ENCODE measurements at places on chromosomes 5 and 9.

DNA sequence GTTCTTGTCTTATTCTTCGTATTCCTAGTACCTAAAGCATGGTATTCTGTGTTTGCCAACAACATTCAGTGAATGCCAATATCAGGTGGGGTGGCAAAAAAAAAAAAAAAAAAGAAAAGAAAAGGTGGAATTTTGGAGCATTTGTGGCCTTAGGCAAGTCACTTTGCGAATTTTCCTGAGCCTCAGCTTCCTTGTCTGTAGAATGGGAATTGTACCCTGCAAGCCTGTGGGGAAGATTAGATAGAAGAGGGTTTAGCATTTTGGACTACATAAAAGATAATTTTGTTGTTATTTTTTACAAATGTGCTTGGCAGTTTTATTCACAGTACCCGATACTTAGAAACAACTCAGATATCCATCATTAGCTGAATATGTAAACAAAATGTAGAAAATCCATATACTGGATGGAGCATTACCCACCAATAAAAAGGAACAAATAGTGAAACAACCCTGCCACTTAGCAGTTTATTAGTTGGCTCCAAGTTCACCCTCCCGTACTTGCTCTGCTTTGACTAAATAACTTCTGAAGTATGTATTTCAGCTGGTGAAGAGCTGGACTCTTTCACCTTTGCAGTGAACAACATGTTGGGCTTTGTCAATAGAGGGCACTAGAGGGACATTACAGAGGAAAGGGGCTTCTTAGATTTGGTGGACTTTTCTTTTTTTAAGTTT, 13.6 kb downstream of the UBE2D2 start:
- H3K27ac ChIP-seq, result no peak overlapping the region
- no peaks in the 10 kb centered on the region for H3K36me3 ChIP-seq
- H3K27me3 ChIP-seq, result no peaks in the 10 kb centered on the region
- no peak overlapping the region for H3K4me3 ChIP-seq

DNA sequence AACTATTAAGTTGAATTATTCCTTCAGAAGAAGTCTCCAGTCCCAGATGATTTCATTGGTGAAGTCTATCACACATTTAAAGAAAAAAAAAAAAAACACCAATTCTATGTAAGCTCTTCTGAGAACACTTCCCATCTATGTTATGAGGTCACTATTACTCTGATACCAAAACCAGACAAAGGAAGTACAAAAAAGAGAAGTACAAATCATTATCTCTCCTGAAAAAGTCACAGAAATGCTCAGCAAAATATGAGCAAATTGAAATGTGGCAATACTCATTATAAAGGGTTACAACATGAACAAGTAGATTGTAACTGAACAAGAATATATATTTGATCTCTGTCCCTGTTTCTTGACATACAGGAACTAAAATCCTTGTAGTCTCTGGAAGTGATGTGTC, 280.4 kb downstream of the TLE1 start:
- no peaks in the 10 kb centered on the region for H3K27me3 ChIP-seq
- H3K27ac ChIP-seq, result no peak overlapping the region
- no peaks in the 10 kb centered on the region for H3K36me3 ChIP-seq
- H3K4me3 ChIP-seq, result no peak overlapping the region
- H3K4me1 ChIP-seq, result no peaks in the 10 kb centered on the region

- H3K4me1 ChIP-seq, result no peaks in the 10 kb centered on the region
- H3K27me3 ChIP-seq, result no peaks in the 10 kb centered on the region
- DNase-seq, result no peak
- no peak overlapping the region for H3K27ac ChIP-seq
- no peak overlapping the region for H3K4me3 ChIP-seq
Observed at GRCh38 chr5:14915291-14915952, 43.8 kb upstream of the ANKH start.

DNA sequence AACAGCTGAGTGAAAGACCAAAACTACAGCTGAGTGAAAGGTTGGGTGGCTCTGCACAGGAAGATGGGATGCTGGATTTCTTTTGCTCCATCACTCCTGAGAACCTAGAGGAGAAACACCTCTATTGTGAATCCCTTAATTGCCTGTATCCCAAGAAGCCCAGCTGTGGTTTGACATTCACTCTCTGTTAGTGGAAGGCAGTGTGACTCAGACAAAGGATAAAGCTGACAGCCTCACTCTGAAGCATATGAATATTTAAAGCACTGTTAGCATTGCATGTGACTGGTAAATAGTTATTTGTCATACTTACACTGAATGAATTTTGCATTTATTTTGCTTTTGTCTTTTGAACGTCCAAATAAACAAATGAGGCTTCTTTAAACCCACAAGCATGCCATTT, 367.1 kb upstream of the RIOK2 start:
- no peaks in the 10 kb centered on the region for H3K4me1 ChIP-seq
- H3K4me3 ChIP-seq, result no peak overlapping the region
- no peak for DNase-seq

GRCh38 chr5:93704996-93705395, 36.4 kb downstream of the POU5F2 start:
- H3K27ac ChIP-seq, result no peak overlapping the region
- DNase-seq, result no peak
- no peaks in the 10 kb centered on the region for H3K27me3 ChIP-seq
- no peaks in the 10 kb centered on the region for H3K36me3 ChIP-seq

DNA sequence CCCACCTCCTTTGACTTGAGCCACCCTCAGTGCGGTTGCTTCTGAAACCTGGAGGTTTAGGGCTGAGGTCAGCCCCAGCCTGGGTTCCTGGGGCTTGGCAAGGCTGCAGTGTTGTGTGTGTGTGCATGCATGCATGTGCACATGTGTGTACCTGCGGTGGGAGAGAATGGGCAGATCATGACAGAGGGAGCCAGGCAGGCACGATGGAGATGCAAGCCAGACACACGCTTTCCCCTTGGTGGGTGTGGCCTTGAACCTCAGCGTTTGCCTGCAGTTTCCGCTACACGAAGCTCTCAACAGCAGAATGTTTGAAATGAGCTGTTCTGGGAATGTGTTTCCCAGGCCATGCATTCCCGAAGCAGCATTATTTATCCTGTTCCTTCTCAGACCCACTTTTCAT, 65.9 kb upstream of the RAPGEF1 start:
- H3K4me1 ChIP-seq, result no peaks in the 10 kb centered on the region
- no peak for DNase-seq
- no peaks in the 10 kb centered on the region for H3K27me3 ChIP-seq
- no peak overlapping the region for H3K4me3 ChIP-seq
- H3K36me3 ChIP-seq, result no peaks in the 10 kb centered on the region

DNA sequence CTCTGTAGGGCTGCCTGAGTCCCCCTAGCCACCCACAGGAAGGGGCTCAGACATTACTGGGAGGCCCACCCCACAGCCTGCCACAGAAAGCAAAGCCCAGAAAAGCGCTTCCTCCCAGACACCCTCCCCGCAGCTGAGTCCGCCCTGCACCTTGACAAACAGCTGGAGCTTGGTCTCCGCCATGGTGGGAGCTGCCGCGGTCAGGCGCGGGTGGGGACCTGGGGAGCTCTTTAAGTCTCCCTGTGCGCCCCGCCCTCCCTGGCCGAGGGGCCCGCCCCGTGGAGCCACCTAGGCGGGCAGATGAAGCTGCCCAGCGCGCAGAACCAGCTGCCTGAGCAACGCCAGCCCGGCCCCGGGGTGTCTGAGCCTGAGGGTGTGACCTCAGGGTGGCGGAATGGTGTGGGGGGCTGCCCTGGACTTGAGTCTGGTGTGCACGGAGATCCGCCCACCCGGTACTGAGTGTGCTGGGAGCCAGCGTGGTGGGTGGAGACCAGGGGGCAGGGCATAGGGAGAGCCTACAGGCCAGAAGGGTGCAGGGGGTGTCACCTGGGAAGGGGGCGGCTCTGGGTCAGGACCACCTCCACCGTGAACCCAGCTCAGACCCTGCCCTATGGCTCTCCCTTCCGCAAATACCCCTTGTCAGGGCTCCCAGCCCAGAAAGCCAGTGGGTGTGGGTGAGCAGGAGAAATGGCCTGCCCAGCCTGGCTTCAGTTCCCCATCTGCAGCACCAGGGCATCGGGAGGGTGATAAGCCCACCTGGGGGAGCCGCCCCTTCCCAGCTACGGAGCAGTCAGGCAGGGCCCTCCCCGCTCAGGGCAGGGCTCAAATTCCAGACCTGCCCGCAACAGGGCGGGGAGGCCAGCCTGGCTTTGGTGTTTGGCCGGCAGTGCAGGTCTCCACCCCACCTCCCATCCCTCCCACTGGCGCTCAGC, at the start of gene CLIC3:
Gene CLIC3, minus strand, starts transcription at position 208 of the 932 bp plus-strand sequence. Its CDS starts 25 bp downstream, at position 183.
- peaks cover 5% of the 10 kb centered on the region for H3K36me3 ChIP-seq
- DNase-seq, result peak; percentile 75
- no peak within 1 kb of the TSS for H3K4me3 ChIP-seq
- peaks cover 10% of the 10 kb centered on the region for H3K4me1 ChIP-seq
- no peak within 1 kb of the TSS for H3K27ac ChIP-seq
- no peaks in the 10 kb centered on the region for H3K27me3 ChIP-seq

- DNase-seq, result no peak
- H3K36me3 ChIP-seq, result peaks cover 8% of the 10 kb centered on the region
- no peak overlapping the region for H3K27ac ChIP-seq
- no peaks in the 10 kb centered on the region for H3K27me3 ChIP-seq
- H3K4me1 ChIP-seq, result no peaks in the 10 kb centered on the region
Observed at GRCh38 chr5:87398981-87399614, 13.6 kb downstream of the CCNH start.

DNA sequence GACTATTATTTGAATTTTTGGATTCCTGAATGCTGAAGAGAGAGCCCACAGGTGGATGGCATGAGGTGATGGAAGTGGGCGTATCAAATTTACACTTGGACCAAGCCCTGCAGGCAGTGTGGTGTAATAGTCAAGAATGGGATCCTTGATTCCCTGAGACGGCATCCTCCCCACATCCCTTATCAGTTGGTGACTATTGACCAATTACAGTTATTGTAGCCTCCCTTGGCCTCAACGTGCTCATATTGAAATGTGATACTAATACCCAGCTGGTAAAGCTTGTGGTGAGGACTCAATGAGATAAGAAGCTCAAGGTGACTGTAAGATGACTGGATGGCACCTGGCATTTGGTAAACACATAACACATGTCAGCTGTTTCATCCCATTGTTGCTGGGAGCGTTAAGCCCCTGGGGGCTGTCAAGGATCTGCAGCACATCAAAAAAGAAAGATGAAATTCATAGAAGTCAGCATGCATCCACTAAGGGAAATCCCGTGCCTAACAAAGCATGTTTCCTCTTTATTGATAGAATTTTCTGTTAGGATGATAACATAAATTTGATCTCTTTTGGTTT, 65.6 kb upstream of the IRX2 start:
- no peak for DNase-seq
- H3K27me3 ChIP-seq, result no peaks in the 10 kb centered on the region
- H3K27ac ChIP-seq, result no peak overlapping the region
- no peaks in the 10 kb centered on the region for H3K36me3 ChIP-seq

DNA sequence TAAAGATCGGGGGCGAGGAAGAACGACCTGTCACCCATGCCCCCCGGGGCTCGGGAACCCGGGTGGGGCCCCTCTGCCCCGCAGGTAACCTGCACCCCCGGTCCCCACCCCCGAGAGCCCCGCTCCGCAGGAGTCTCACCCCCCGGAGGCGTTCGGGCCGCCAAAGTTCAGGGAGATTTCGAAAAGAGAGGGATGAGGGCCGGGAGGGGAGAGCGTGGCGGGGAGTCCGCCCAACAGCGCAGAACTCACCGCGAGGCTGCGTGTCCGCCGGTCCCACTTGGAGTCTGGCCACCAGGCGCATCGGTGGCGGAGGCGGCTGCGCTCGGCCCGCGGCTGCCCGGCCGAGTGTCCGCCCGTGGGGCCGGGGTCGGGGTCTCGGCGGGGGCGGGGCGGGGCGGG, at the start of gene PHF19:
Gene PHF19, minus strand, starts transcription at position 347 of the 399 bp plus-strand sequence. CDS start 2,447 bp downstream, outside the sequence.
- peak; percentile 85 for DNase-seq
- H3K36me3 ChIP-seq, result no peaks in the 10 kb centered on the region
- H3K27ac ChIP-seq, result peak within 1 kb of the TSS; percentile 67
- no peaks in the 10 kb centered on the region for H3K27me3 ChIP-seq
- H3K4me3 ChIP-seq, result peak within 1 kb of the TSS; percentile 66

DNA sequence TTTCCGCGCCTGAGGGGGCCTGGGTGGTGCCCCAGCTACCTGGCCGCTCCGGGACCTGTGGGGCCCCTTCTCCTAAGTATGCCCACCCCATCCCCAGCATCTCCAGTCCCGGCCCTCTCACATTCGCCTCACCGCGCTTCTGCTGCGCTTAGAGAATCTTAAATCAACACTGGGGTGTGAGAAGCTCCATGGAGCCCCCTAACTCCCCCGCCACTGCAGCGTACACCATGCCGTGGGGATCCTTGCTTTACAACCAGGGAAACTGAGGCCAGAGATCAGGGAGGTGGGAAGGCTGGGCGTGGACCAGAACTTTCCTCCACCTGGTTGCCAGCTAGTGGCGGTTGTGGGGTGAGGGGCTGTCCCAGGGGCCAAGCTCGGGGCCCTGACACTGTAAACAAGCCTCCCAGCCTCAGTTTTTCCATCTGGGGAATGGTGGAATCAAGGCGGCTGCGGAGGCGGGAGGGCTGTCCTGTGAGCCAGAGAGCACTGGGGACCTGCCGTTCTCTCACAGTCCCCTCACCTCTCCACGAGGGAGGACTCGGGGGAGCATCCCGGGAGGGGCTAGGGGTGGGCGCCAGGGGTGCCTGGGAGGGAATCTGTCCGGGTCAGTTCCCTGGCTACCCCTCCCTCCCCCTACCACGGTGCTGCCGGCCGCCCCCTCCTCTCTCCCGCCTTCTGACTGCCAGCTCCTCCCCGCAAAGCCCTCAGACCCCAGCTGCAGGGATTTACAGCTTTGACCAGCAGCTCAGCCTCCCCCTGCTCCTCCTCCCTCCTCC, 161.2 kb downstream of the C9orf50 start:
- no peaks in the 10 kb centered on the region for H3K27me3 ChIP-seq
- no peak overlapping the region for H3K4me3 ChIP-seq
- H3K36me3 ChIP-seq, result no peaks in the 10 kb centered on the region

Measured in kidney (tissue), 22 donors.